ENCODE measurements at places on chromosomes 2 and 18.

GRCh38 chr2:27940090-27940671, 49.7 kb downstream of the BABAM2 start:
- DNase-seq = no peak

DNA sequence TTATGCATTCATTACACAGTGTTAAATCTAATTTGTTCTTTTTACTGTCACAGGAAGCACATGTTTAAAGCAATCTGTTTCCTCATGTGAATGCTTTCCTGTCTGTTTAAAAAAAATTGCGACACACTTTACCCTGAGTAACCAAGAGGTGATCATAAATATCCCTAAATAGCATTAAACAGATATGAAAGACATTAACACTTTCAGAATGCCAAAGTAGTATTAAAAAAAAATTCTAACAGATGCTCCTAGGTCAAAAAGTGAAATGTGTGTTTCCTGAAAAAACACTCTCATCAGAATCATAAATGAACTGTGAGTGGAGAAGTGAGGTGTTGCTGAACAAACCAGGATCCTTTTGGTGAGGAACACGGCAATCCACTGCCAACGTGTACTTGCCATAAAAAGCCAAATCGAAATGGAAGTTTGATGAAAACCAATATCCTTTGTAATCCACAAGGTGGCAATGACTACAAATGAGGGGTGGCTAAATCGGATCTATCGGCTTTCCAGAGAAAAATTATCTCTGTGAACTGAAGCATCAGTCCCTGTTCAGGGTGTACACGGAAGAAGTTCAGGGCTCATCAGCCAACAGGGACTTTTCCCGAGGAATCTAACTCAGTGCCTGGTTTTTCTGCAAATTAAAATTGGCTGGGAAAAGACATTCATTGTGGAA, 248.9 kb downstream of the TCF4 start:
- DNase-seq = no peak

DNA sequence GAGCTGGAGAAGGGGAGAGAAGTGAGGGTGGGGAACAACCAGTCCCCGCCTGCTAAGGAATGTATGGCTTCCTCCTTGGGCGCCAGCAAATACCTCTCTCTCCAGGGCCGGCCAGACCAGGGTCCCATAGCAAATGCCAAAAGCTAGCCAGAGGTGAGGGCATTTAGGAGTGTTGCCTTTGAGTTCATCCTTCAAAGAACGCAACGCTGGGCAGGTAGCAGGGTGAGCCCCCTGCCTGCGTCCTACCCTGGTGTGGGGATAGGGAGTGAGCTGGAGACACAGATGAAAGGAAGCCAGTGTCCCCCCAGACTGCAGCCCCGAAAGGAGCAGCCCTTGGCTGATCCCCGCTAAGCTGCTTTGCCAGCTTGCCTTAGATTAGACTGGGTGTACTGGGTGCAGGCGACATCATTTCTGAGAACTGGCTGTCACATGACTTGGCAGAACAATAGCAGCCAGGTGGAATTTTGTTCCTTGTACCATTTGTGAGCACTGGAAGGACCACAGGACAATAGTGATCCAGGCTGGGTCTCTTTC, 40.4 kb downstream of the KLHL29 start:
- no peak for DNase-seq

DNA sequence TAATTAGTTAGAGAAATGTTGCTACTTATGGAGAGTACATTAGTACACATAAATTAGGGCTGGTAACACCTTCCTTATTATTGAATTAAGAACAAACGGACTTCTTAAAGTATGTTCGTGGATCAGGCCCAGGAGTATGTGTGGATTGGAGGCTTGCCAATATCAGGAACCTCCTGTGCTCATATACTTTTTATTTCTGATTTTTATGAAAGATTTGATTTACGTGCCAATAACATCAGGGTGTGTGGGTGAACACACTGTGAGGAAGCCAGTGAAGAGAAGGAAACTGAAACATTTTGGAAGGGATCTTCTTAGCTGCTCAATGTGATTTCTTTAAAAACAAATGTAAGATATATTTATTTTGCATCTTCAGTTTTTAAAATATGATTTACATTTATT, 113.0 kb downstream of the EFEMP1 start:
- DNase-seq = no peak

- no peak for DNase-seq
Observed at GRCh38 chr2:236720974-236721540, 151.4 kb downstream of the ACKR3 start.

All from right cardiac atrium (tissue), 5 donors.